ENCODE measurements at places on chromosomes 3 and 15. TPM values are rescaled to one million over a fixed set of nuclear protein-coding genes. Genes with fewer than 3 reads are reported as not detected.

The GABRR3 gene
- total RNA-seq: not detected

- no peak overlapping the region for H3K4me3 ChIP-seq
- no peak for DNase-seq
- H3K27me3 ChIP-seq: no peaks in the 10 kb centered on the region
- peaks cover 6% of the 10 kb centered on the region for H3K4me1 ChIP-seq
- no peak overlapping the region for H3K27ac ChIP-seq
- H3K36me3 ChIP-seq: no peaks in the 10 kb centered on the region
Observed at GRCh38 chr3:13268961-13269441, 151.1 kb downstream of the NUP210 start.

DNA sequence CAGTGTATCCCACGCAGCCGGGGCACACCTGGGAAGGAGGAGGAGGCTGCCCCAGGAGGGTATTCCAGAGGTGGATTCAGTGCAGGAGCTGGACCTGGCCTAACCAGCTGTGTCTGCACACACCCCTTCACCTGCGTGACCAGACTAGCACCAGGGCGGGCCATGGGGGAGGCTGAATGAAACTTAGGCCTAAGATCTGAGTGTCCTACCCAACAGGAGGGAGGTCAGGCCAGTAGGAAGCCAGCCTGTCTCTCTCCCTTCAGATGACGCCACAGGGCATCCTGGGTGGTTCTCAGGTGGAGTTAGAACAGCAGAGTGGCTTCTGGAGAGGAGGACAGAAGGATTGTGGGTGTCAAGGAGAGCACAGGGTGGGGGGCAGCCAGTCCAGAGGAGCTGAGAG is 3.4 kb upstream of the SEMA3F start:
- H3K27ac ChIP-seq: no peak overlapping the region
- no peaks in the 10 kb centered on the region for H3K36me3 ChIP-seq
- no peaks in the 10 kb centered on the region for H3K27me3 ChIP-seq
- peaks cover 10% of the 10 kb centered on the region for H3K4me1 ChIP-seq

The CCRL2 gene
- 1.4 TPM for total RNA-seq

DNA sequence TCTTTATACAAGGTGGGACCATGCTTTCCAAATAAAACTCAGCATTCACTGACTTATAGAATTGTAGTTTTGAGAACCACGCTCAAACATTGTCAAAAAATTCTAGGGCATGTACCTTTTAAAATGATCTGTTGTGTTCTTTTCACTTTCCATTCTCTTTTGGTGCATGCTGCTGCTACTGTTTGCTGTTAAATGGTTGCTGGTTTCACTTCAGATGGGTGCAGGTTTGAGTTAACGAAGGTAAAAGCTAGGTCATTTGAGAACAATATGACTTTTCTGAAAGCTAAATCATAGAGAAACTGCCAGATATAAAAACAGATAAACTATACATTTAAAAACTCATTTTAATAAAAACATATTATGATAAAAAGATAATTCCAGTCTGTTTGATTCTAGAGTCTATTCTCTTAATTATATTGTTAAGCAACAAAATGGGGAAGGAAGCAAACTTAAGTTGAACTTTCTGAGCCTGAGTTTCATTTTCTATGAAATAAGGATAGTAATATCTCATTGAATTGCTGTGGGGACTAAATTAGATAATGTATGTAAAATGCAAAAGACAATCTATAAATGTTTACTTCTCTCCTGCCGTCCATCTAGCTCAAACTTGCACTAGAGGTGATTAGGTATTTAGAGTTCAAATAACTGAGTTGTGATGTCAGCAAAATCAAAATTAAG is 82.4 kb downstream of the OXSM start:
- DNase-seq: no peak
- no peaks in the 10 kb centered on the region for H3K36me3 ChIP-seq
- no peaks in the 10 kb centered on the region for H3K4me1 ChIP-seq
- H3K27ac ChIP-seq: no peak overlapping the region
- no peaks in the 10 kb centered on the region for H3K27me3 ChIP-seq

The TMEM212 gene
- total RNA-seq: not detected

DNA sequence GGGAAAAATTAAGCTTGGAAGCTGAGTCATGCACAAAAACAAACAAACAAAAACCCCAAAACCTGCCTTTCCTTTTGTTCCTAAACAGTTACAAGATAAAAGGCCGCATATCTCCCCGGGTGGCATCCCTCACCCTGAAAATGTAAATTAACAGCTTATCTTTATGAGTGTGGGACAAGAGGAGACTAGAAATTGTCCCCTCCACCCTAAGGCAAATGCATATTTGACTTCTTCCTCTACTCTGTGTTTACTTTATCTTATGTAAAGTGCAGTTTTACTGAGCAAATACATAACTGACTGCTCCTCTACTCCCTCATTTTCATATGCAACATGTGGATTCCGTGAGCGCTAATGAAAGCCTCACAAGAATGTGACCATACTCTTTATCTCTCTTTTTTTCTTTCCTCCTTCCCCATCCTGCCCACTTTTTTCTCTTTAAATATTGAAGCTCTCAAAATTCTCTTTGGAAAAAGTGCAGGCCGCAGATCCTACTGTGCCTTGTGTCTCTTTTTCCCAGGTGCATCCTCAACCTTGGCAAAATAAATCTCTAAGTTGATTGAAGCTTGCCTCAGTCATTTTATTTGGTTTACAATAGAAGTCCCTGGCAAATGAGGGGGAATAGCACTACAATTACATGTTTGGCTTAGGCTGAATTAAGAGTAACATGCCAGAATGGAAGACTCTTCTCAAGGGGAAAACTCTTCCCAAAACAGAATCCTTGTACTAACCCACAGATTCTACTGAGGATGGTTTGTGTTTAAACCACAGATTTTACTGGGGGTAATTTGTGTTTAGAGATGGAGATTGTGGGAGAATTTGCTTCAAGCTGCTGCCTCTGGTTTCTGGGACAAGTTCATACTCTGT is 72.7 kb upstream of the WDR72 start:
- no peak overlapping the region for H3K4me3 ChIP-seq
- peak overlapping the region; percentile 27 for H3K27ac ChIP-seq
- H3K4me1 ChIP-seq: no peaks in the 10 kb centered on the region
- H3K36me3 ChIP-seq: no peaks in the 10 kb centered on the region

The WDR82 gene
- total RNA-seq: 72.7 TPM

- peak overlapping the region; percentile 42 for H3K27ac ChIP-seq
- no peaks in the 10 kb centered on the region for H3K36me3 ChIP-seq
- DNase-seq: peak; percentile 72
- H3K4me3 ChIP-seq: peak overlapping the region; percentile 70
- no peaks in the 10 kb centered on the region for H3K4me1 ChIP-seq
Observed at GRCh38 chr15:39976291-39977274, 42.7 kb downstream of the EIF2AK4 start.

The DUOXA2 gene
- not detected for total RNA-seq

DNA sequence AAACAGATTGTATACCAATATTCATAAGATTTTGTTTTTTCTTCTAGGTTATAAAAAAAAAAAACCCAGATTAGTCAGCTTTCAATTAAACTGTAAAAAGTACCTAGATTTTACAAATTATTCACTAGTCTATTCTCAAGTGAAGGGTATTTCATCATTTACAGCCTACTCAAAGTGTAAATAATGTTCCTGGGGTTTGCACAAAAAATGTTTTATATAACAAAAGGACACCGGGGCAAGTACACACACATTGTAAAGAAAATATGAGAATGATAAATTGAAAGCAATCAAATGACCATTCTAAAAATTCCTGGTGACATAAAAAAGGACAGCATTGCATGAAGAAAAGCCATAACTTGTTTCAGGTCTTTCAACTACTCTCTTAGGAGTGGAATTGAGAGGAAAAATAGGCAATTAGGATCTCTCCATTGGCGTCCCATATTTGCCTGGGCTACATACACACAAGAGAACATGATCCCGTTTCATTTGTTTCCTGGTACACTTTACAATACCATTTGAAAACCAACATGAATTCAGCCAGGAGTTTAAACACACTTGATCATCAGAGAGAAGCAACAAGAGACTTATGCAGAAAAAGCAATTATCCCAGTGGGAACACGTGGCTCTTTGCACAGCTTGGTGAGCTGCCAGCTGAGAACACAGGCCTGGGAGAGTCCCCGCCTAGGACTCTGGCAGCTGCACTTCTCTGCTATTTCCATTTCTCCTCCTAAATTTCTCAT is 1039.2 kb downstream of the ROBO1 start:
- no peaks in the 10 kb centered on the region for H3K4me1 ChIP-seq
- peak; percentile 52 for DNase-seq
- no peak overlapping the region for H3K27ac ChIP-seq
- no peaks in the 10 kb centered on the region for H3K27me3 ChIP-seq
- H3K36me3 ChIP-seq: no peaks in the 10 kb centered on the region

DNA sequence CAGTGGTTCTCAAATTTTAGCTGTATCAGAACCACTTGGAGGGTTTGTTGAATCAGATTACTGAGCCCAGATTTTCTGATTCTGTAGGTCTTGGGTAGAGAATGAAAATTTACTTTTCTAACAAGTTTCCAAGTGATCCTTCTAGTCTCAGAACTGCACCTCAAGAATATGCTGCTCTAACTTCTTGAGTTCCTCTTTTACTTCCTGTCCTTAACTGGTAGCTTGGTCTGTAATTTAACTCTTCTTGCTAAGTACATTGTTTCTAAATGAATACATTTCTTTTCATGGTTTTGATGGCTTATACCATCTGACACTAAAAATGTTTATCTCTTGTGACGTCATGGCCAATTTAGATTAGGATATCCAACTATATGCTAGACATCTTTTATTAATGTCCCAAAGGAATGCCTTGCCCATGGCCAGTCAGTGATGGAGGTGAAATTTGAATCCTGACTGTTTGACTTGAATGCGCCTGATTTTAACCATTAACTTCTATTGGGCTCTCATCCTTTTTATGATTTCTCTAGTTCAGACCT is 262.6 kb upstream of the NAALADL2 start:
- no peaks in the 10 kb centered on the region for H3K27me3 ChIP-seq
- no peak for DNase-seq
- H3K4me3 ChIP-seq: no peak overlapping the region

DNA sequence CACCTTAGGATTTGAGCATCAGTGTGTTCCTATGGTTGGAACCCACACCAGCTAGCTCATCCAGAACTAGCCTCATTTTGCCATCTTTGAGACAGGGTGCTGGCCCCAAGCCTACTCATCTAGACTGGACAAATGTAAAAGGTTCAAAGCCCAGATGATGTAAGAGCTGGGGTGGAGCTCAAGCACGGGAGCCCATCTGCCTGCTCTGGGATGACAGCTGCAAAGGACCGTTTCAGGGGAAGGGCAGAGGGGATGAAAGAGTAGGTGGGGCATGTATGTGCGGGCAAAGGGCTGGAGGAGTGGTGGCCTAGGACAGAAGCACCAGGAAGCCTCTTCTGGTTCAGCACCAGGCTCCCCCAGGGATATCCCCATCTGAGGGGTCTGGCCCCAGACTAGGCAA is 15.8 kb downstream of the CLK3 start:
- no peaks in the 10 kb centered on the region for H3K27me3 ChIP-seq
- no peak for DNase-seq
- H3K4me3 ChIP-seq: no peak overlapping the region
- no peak overlapping the region for H3K27ac ChIP-seq
- H3K4me1 ChIP-seq: peaks cover 21% of the 10 kb centered on the region
- peaks cover 100% of the 10 kb centered on the region for H3K36me3 ChIP-seq

The BCHE gene
- total RNA-seq: 0.62 TPM

DNA sequence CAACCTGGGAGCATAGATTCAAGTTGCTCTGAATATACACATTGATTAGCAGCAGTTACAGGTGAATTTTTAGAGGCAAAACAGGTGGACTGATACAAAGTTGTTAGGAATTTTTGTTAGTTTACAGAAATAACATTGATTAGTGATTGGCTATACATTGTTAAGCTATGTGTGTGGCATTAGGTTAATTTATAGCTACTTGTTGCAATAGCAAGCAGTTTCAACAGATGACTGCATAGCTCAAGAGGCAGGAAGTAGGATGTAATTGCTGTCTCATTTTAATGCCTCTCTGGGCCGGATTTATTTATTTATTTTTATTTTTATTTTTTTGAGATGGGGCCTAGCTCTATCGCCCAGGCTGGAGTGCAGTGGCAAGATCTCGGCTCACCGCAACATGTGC is 99.7 kb downstream of the TCF12 start:
- H3K4me1 ChIP-seq: peaks cover 10% of the 10 kb centered on the region
- no peak for DNase-seq
- no peak overlapping the region for H3K27ac ChIP-seq
- H3K36me3 ChIP-seq: no peaks in the 10 kb centered on the region
- H3K27me3 ChIP-seq: no peaks in the 10 kb centered on the region
- no peak overlapping the region for H3K4me3 ChIP-seq

DNA sequence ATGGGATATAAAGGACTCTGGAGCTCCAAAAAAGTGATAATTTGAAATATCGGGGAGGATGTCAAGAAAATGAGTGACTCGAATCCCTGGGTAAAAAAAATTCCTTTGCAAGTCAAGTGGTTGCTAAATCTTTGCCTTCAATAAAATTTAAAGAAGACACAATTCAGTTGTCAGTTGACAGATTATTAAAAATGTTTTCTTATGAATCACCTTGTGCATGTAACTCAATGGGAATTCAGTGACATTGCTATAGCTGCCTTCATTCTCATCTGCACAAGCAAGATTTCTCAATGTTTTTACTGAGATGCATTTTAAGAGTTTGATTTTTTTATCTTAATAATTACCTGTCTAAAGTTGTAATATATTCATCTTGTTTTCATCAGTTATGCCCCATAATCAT is 264.0 kb upstream of the IL12A start:
- H3K36me3 ChIP-seq: no peaks in the 10 kb centered on the region
- H3K27ac ChIP-seq: no peak overlapping the region
- DNase-seq: no peak
- no peak overlapping the region for H3K4me3 ChIP-seq
- H3K27me3 ChIP-seq: no peaks in the 10 kb centered on the region

The CCK gene
- total RNA-seq: not detected

The PRRT3 gene
- total RNA-seq: 0.45 TPM

The CCDC13 gene
- 0.34 TPM for total RNA-seq

- peaks cover 13% of the 10 kb centered on the region for H3K4me1 ChIP-seq
- no peaks in the 10 kb centered on the region for H3K27me3 ChIP-seq
- no peaks in the 10 kb centered on the region for H3K36me3 ChIP-seq
- H3K4me3 ChIP-seq: no peak overlapping the region
- DNase-seq: peak; percentile 35
Observed at GRCh38 chr15:33021806-33022389, 172.6 kb downstream of the FMN1 start.

The TXNRD3 gene
- total RNA-seq: 6.3 TPM

The GABRA5 gene
- not detected for total RNA-seq

- no peak overlapping the region for H3K4me3 ChIP-seq
Observed at GRCh38 chr3:195900436-195901355, 7.7 kb downstream of the TNK2 start.

The SPATA12 gene
- total RNA-seq: not detected

DNA sequence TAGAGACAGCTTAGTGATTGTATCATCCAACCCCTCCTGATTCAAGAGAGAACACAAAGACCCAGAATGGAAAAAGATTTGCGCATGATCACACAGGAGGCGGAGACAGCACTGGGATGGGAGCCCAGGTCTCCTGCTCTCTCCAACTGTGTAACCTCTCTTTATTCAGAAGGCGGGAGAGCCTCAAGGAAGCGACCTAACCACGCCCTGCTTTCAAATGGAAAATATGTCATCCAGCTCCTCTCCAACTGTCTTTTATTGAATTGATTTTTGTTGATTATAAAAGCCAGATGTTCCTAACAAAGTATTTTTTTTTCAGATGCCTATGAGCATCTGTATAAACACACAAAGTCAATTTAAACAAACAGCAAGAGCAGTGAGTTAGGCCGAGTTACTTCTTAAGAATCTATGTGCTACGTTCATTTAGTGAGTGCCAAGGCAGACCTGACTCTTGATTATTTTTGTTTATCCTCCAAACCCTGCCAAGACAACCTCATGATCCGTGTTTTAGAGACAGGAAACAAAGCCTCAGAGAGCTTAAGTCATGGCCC is 74.5 kb downstream of the BFSP2 start:
- H3K4me1 ChIP-seq: peaks cover 13% of the 10 kb centered on the region
- H3K27ac ChIP-seq: peak overlapping the region; percentile 67
- no peaks in the 10 kb centered on the region for H3K36me3 ChIP-seq
- H3K27me3 ChIP-seq: no peaks in the 10 kb centered on the region
- H3K4me3 ChIP-seq: no peak overlapping the region
- peak; percentile 57 for DNase-seq

The NOX5 gene
- total RNA-seq: not detected

All from heart right ventricle (tissue), 16 donors.